ENCODE measurements at places on chromosomes 7 and 10. TPM values are rescaled to one million over a fixed set of nuclear protein-coding genes. Genes with fewer than 3 reads are reported as not detected.

LGI1 gene
- total RNA-seq = not detected

KCND2 gene
- 1.2 TPM for total RNA-seq

STARD3NL gene
- total RNA-seq = 17.1 TPM

FFAR4 gene
- total RNA-seq = 0.37 TPM

Measured in pancreas (tissue), 10 donors.